ENCODE measurements at places on chromosomes 1 and 21. TPM values are rescaled to one million over a fixed set of nuclear protein-coding genes. Genes with fewer than 3 reads are reported as not detected.

GRCh38 chr21:45454060-45454925, 49.3 kb downstream of the COL18A1 start:
- peak; percentile 19 for DNase-seq

GRCh38 chr1:179016706-179017382, 8.8 kb upstream of the FAM20B start:
- DNase-seq: peak; percentile 99

- DNase-seq: peak; percentile 26
These were observed 79.6 kb upstream of the AK4 start for GRCh38 chr1:65068202-65069010.

- no peak for DNase-seq
These were observed 10.7 kb upstream of the ARHGEF11 start for GRCh38 chr1:157056269-157056668.

GRCh38 chr1:117681093-117681900, 75.4 kb downstream of the TENT5C start:
- DNase-seq: no peak

DNA sequence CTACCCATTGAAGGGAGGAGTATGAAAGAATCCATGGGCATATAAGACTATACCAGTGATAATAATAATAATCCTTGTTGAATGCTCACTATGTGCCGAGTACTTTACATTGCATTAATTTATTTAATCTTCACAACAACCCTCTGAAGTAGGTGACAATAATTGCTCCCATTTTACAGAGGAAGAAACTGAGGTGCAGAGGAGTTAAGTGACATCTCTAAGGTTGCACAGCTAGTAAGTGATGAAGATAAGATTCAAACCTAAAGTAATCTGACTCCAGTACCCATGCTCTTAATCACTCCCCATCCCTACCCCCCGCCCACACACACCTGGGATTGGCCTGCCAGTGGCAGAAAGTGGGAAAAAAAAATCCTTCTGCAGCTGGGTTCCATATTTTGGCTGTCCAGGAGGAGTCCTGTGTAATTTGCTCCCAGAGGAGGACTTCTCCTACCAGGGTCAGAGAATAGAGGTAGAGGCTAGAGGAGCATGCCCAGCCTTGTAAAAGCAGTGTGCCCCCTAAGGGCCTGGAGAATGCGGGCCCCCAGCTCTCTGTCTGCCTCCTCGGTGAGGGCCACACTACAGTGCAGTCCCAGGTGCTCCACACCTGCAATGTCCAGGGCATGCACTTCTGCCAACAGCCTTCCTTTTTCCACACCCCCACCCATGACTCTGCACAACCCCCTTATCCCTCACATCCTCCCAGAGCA, 57.8 kb downstream of the TMEM53 start:
- DNase-seq: no peak

The LORICRIN gene
- total RNA-seq: not detected

The RGS5 gene
- total RNA-seq: 3.7 TPM

GRCh38 chr1:90839323-90839722, 122.2 kb upstream of the BARHL2 start:
- DNase-seq: no peak
